CD4-positive, alpha-beta T cell (primary cell): ENCODE measurements at places on chromosomes 2 and 18.

DNA sequence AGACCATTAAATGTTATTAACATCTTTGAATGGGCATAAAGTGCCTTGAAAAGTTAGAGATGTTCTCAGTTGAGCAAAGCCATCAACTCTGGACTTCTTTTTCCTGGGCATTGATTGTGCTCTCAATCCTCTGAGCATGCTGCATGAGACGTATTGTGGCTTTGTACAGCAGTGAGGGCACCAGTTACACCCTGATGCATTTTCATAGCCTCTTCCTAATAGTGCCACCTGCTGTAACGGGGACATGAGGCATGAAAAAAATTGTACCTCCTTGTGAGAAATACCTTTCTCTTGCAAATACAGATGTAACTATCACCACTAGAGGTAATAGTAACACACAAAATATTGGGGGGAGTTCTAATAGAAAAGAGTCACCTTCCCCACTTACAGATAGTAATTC is 697.5 kb downstream of the TMEM182 start:
- no peak for DNase-seq

- DNase-seq: no peak
These were observed 197.9 kb upstream of the TWIST2 start for GRCh38 chr2:238649936-238650518.

- no peak for DNase-seq
These were observed 49.2 kb downstream of the AAK1 start for GRCh38 chr2:69594341-69594740.

DNA sequence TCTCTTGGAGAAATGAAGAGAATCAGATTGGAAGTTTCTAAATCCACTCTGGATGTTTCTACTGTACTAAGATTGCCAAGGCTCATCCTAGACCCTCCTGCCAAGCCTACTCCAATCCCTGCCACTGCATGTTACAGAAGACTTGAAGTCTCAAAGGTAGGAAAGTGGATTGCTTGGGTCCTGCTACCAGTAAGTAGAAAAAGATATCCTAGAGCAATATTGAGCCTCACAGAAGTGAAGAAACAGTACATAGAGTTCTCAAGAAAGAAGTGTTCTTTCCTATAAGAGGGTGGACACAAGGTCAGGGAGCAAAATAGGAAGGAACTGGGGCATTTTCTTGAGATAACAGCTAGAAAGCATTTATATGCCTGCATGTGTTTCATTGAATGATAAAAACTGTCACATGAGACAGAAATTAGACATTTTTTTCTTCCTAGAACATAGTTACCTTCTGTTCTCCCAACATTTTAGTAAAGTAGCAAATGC is 232.9 kb downstream of the RBM43 start:
- DNase-seq: no peak

GRCh38 chr2:183993052-183993451 is 605.3 kb upstream of the ZNF804A start:
- no peak for DNase-seq
